ENCODE measurements at places on chromosomes 7 and 10.

DNA sequence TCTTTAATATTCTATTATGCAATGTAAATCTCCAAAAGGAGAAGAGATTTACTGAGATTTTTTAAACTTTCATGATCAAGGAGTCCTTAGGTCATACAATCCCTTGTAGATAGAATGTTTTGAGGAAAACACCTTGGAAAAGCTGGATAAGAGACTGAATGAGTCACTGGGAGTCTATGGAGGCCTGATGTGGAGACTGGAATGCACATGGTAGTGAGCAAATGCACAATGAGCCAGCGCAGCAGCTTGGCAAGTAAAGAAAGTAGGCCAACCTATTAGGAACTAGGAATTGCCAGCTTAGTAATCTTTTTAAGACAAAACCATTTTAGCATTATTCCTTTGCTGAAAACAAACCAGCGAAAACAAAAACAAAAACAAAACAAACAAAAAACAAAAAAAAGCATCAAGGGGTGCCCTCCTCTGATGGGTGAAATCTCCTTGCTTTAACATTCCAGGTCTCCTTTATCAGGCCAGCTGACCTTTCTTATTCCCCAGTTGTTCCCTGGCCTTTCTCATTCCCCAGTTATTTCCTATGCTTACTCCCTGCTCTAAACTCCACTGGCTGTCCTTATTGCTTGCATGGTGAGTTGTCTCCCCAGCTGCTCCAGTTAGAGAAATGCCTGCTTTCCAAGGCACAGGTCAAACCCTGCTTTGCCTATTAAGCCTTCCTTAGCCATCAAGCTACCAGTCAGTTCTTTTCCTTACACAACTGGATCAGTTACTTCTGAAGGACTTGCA lies 135.8 kb downstream of the PLCE1 start:
- no peak for DNase-seq

GRCh38 chr7:84123965-84124547 lies 70.5 kb downstream of the SEMA3A start:
- DNase-seq = no peak

- DNase-seq = no peak
Observed at GRCh38 chr10:12508165-12508564, 158.8 kb downstream of the CAMK1D start.

- no peak for DNase-seq
Observed at GRCh38 chr7:51276967-51277366, 39.6 kb downstream of the COBL start.

DNA sequence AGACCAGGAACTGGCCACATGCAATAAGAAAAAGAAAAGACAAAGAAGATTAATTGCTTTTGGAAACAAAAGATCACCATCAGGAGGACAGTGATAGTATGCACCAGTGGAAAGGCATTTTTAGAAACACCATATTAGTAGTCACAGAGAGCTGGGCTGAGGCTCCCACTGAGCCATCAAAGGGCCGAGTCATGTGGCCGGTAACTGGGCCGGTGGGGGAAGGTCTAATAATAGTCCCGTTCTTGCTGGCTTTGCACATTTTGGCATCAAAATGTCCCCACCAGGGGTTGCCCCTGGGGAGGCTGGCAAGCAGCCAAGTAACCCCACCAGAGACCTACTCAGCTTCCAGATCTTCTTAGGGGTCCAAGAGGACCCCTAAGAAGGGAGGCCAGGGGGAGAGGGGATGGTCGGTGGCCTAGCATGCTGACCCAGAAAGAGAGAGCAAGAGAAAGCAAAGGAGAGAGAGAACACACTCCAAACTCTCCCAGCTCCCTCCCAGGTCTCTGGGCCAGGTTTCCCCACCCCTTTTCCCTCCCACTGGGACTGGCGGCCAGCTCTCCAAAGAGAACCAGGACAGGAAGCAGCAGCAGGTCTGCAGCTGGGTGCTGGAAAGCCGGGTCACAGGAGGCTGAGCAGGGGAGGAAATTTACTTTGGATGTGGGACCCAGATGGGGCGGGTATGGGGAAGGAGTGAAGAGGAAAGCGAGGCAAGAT lies 70.2 kb upstream of the FGFR2 start:
- DNase-seq = peak; percentile 85

- no peak for DNase-seq
Observed at GRCh38 chr10:131076356-131076755, 235.2 kb downstream of the TCERG1L start.

DNA sequence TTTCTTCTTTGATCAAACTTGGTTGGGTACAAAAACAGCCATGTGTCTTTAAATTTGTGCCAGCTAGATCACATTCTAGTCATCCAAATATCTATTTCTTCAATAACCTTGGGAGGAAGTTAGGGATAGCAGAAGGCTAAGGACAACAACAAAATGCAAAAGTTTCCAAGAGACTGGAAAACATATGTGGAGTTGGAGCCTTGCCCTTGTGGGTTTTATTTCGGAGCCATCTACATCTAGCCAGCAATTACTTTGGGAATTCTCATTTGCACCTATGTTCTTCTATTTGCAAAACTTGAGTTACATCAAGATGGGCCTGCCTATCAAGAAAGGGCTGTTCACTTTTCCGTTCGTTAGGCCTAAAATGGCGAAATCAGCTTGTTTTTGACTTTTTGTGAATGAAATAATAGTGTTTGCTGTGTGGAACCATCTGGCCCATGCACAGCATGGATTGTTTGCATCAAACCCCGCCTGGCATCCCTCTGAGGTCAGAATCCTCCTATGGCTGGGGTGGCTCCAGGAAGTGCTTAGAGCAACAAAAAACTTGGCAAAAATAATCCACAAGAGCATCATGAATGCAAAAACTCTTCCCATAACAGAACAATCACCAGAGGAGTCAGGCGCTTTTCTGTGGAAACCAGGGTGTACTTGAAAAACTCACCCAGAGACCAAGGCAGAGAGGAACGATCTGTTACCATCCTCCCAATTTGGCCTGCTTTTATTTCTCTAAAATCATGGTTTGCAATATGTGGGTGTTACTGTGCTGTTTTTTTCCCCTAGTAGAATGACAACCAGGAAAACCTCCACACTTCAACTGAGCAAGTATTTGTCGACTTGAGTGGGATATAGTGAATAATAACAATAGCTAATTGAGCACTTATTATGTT lies 36.2 kb upstream of the XPNPEP1 start:
- DNase-seq = no peak

GRCh38 chr10:77516575-77516974 lies 121.0 kb downstream of the KCNMA1 start:
- DNase-seq = no peak

GRCh38 chr7:55534262-55534915 lies 37.9 kb downstream of the VOPP1 start:
- no peak for DNase-seq

GRCh38 chr7:128727239-128727638 lies 11.9 kb upstream of the CALU start:
- no peak for DNase-seq

- no peak for DNase-seq
Observed at GRCh38 chr7:128093614-128094570, 62.7 kb upstream of the LRRC4 start.

DNA sequence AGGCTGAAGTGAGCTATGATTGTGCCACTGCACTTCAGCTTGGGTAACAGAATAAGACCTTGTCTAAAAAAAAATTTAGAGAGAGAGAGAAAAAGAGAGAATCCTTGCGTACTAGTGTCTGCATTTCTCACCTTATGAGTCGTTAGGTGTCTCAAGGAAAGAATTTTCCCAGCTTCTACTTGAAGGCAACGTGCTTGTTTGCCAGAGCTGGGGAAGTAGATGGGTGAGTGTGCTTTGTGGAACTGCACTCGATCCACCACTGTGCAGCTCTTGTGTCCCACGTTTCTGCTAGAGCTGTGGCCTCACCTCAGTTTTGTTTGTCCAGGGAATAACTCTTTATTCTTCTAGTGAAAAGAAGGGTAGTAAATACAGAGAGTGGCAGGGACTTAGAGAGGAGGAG lies 38.9 kb downstream of the HDAC9 start:
- no peak for DNase-seq

DNA sequence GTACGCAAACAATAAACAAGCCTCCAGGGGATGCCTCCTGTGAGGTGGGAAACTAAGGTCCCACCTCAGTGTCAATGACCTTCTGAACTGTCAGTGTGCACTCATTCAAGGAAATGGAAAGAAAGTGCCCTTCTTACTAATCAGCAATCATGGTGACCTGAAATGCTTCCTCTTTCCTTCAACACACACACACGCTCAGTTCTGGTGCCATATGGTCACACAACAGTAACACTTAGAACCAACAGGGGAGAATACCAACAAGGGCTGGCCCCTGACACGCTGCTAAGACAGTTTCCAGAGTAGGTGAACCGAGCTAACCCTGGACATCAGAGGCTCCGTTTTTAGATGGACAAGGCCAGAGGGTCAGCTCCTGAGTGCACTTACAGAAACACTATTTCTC lies 42.1 kb upstream of the EFCAB10 start:
- DNase-seq = no peak

DNA sequence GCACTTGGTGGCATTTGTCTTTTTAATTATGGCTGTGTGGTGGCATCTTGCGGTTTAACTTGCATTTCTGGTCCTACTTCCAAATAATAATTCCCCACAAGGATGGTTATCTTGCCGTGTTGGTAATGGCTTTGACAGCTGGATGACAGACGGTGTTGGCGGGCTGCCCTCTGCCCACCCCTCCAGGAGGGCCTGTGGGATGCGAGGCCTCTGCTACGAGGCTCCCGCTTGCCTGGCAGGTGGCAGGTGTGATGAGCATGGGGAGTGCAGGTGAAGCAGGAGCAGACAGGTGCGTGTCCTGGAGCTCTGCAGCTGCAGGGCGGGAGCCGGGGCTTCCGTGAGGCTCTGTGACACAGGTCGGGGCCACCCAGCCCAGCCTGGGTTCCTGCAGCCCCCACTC lies 11.8 kb downstream of the INPP5A start:
- DNase-seq = peak; percentile 15

GRCh38 chr7:46156086-46156485 lies 235.0 kb upstream of the IGFBP3 start:
- DNase-seq = no peak

DNA sequence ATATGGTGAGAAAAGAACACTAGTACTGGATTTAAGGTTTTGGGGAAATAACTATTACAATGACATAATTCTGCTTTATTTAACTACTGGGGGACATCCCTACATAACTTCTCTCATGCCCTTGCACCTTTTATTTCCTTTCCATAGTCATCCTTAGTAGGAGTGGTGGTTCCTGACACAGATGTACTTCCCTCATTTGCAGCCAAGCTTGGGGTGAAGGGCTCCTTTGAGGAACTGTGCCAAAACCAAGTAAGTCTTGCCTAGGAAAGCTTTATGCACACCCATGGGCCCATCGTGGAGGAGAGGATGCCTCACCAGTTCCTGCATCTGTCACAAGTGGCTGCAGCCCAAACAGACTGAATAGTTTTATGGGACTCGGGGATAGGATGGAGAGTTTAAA lies 20.6 kb downstream of the ZDHHC6 start:
- DNase-seq = no peak

GRCh38 chr10:124015991-124016390 lies 77.4 kb downstream of the CHST15 start:
- DNase-seq = no peak

DNA sequence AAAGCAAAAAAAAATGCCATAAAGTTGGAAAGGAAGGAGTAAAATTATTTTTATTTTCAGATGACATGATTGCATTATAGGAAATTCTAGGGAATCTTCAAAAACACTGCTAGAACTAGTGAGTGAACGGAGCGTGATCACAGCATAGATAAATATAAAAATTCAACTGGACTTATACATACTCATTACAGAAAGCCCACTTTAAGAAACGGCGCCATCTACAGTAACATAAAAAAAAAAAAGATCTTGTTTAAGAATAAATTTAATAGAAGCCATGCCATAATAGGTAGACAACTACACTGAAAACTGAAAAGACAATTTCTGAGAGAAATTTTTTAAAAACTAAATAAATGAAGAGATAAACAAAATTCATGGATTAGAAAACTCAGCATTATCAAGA lies 623.1 kb upstream of the MGMT start:
- no peak for DNase-seq

DNA sequence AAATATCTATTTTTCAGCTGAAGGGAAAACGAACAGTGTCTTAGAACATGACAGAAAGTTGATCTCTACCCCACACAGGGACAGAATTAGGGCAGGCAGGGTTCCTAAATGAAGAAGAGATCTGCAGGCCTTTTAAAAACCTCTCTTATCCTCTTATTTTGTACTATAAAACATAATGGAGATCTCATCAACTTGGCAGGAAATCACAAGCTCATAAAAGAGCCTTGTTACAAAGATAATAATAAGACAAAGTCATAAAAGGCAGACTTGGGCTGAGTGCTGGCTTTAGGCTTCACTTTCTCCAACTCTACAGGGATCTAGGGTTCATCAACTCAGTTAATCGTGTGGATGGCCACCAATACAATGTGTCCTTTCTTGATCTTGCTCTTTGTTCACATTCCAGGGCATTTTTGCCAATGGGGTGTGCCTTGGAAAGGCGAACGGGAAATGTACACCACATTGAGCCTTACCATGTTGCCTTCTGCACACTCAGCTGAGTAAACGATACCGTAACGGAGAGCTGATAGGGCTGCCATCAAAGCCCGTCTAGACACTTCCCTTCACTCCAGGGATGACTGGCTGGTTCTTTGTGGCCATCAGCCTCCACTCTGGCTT lies 7.1 kb upstream of the TEX36 start:
- no peak for DNase-seq

GRCh38 chr7:148114804-148115203 lies 475.8 kb upstream of the C7orf33 start:
- DNase-seq = no peak

GRCh38 chr10:30728766-30729165 lies 99.2 kb upstream of the LYZL2 start:
- no peak for DNase-seq

GRCh38 chr7:69882269-69882668 lies 284.0 kb downstream of the AUTS2 start:
- DNase-seq = no peak

GRCh38 chr10:118870467-118871243 lies 115.9 kb upstream of the CACUL1 start:
- DNase-seq = peak; percentile 88

DNA sequence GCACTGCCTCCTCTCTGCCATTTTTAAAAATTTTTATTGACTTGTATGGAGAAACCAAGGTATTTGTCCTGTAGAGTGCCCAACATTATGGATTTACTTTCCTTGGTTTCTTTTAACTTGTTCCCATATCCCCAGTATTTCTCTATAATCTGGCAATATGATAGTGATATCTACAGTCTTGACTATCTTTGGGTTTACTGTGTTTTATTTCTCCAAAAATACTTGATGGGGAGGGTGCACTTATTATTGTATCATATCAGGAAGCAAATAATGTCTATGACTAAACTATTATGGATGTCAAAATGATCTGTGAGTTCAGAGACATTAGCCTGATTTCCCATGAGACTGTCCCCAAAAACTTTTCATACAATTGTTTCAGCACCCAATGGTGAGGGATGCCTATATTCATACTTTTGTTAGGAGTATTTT lies 6.6 kb downstream of the TFPI2 start:
- no peak for DNase-seq

All from uterus (tissue), 4 donors.